Activated gamma-delta T cell treated with anti-CD3 and anti-CD28 coated beads, Interleukin-2, amount 50 U/mL, for 16 hours (primary cell): ENCODE measurements at places on chromosomes 7 and 10.

DNA sequence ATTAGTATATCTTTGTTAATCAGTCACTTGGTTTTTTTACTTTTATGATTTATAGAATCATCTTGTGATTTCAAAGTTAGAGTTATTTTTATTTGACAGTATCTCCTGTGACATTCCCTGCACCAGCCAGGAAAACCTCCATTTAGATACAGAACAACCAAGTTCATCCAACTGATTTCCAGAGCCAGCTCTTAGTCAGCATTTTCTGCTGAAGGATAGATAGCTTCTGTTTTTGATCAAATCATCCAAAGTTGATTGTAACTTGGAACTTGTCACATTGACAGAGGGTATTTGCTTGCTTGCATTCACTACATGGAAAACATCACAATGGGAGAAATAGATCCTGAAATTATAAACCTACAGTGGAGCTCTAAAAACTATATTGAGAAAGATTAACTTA is 122.6 kb downstream of the PON1 start:
- DNase-seq = no peak

- no peak for DNase-seq
These were observed 377.6 kb downstream of the PHTF2 start for GRCh38 chr7:78176171-78176570.

DNA sequence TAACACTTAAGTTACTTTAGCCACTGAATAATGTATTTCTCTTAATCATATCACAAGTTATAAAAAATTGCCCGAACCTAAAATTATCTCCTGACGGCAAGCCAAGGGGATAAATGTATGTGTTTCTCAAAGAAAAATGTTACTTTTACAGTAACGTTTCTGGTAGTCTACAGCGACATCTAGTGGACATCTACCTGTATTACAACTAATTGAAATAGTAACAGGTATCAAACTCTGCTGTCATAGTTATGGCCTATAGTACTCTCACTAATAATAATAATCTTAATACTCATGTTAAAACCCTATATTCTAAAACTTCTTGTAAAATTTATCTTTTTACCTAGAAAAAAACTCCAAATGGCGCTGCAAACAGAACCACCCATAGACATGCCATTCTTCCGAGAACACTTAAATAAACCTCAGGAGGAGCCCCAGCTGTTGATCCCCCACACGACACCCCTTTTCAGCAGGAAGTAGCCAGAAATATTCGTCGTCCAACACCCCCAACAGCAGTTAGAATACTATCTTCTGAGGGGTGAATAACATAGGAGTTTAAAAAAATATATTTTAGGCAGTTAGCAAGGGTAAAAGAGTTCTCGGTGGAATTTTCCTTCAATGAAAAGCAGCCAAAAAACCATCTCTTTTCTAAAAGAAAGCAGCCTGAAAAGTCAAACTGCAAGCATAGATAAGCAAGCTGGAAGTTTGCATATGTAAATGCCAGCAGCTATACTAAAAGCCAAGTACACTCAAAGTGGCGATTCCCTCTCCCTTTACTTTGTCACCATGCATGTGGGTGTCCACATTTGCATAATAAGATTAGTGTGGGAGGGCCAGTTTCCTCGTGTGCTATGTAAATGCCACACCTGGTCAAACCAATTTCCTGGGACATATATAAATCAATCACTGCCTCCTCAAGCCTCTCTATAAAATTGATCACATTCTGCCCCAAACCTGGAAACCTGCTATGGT is 40.5 kb upstream of the ZNF107 start:
- DNase-seq = no peak

GRCh38 chr10:93515071-93516005 is 18.9 kb downstream of the CEP55 start:
- no peak for DNase-seq

DNA sequence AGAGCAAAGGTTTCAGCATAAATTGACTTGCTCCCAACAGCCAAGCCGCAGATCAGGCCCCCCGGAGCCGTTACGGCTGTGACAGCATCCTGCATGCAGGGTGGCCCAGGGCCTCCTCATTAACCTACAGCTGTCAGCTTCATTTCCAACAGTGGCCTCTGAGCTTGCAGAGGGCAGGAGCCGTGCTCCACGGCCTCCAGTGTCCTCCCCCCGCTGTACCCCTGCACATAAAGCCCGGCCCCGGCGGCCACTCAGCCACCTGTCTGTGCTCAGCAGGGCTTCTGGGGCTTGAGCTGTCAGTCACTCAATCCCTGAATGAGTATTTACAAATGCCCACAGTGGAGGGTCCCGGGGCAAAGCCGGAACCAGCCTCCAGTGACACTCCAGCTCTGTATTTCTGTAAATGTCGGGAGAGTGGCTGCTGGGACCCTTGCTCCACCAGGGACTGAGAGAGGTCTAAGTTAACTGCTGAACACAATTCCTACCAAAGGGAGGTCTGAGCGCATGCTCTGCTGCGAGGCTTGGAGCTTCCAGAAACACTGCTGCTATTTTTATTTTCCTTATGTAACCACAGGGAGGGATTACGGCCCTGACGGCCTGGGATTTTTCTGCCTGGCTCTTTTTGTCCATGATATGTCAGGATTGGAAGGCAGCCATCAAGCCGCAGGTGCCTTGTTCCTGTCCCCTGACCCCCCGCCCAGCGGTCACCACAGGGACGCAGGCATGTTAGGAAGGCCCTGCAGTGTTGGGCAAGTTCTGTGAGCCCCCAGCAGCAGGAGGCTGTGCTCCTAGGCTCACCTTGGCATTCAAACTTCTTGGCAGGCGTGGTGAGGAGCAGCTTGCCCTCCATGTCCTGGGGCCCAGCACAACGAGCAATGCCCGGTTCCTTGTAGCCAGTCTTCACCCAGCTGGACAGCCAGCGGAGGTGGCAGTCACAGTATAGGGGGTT is 165.0 kb downstream of the SLIT1 start:
- no peak for DNase-seq
